ENCODE measurements at places on chromosomes 3 and 15. TPM values are rescaled to one million over a fixed set of nuclear protein-coding genes. Genes with fewer than 3 reads are reported as not detected.

DNA sequence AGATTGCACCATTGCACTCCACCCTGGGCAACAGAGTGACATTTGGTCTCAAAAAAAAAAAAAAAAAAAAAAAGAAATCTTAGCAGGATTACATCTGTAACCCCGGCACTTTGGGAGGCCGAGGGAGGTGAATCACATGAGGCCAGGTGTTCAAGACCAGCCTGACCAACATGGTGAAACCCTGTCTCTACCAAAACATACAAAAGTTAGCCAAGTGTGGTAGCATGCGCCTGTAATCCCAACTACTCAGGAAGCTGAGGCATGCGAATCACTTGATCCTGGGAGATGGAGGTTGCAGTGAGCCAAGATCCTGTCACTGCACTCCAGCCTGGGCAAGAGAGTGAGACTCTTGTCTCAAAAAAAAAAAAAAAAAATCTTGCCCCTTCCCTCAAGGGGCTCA, 40.4 kb downstream of the LIPC start:
- DNase-seq = no peak

GRCh38 chr3:3101660-3102458, 8.3 kb downstream of the IL5RA start:
- DNase-seq = no peak

DNA sequence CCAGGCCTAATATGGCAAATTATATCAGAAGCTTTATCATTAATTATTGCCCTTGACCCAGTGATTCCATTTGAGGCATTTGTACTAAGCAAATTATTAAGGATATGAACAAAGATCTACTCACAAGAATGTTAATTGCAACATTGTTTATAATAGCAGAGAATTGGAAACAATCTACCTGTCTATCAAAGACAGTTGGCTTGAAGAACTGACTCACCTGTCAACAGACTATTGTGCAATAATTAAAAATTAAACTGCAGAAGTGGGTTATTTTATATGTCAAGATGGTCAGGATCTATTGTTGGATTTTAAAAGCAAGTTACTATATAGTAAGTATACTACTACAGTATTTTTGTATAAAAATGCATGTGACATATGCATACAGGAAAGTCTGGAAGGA, 6.7 kb upstream of the FETUB start:
- DNase-seq = no peak

- no peak for DNase-seq
Measured at GRCh38 chr3:108588601-108589000, 637 bp downstream of the CIP2A start.

GRCh38 chr15:80031841-80032240, 27.6 kb upstream of the ZFAND6 start:
- DNase-seq = no peak

- DNase-seq = no peak
Measured at GRCh38 chr3:155026999-155027591, 53.0 kb upstream of the MME start.

DNA sequence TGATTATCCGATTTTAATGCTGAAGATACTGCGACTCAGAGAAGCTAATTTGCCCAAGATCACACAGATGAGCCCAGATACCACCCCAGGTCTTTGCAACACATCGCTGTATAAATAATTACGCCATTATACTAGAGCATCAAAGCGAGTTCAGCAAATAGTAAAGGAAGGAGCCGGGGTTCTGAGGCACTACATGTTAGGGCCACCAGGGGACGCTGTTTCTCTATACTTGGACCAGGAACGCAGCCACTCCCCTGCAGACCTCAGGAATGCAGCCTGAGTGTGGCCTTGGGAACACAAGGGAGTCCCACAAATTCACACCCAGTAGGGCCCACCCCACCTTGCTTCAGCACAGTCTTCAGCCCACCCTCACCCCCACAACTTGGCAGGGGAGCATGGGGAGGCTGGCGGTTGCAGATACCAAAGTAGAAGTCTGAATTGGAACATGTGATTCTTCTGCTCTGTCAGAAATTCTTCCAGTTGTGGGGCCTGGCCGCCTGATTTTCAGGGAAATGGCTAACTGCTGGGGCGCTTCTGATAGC, 57.8 kb upstream of the RYK start:
- DNase-seq = peak; percentile 79

GRCh38 chr3:197561926-197562325, 6.2 kb upstream of the BDH1 start:
- DNase-seq = no peak

DNA sequence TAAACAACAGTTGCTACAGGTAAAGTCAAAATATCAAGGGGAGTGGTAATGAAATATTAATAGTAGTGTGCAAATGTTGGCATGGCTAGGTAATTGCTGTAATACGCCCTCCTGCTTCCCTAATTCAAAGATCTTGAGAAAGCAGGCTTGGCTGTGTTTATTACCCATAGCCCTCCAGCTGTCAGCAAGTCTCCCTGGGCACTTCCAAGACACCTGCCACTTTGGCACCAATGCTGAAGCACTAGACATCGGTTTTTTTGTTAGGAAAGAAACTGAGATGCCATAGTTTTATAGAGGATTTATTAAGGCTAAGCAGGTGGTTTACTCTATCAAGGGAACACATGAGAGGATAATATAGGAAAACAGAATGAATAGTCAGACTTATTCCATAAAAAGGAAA, 64.4 kb downstream of the P2RY1 start:
- DNase-seq = no peak

- no peak for DNase-seq
Measured at GRCh38 chr3:59185591-59186369, 136.0 kb upstream of the CFAP20DC start.

- no peak for DNase-seq
Measured at GRCh38 chr3:4729061-4729973, 236.2 kb downstream of the ITPR1 start.

DNA sequence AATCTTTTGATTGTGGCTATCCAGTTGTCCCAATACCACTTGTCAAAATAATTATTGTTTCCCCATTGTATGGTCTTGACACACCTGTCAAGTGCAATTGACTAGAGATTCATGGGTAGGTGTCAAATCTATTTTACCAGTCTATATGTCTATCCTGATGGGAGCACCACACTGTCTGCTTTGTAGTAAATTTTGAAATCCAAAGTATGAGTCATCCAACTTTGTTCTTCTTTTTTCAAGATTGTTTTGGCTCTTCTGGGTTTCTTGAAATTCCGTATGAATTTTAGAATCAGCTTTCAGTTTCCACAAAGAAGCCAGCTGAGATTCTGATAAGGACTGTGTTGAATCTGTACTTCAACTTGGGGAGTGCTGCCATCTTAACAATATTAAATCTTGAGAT, 71.9 kb downstream of the CSNK1G1 start:
- no peak for DNase-seq

- DNase-seq = no peak
Measured at GRCh38 chr3:69932501-69932900, 67.0 kb upstream of the SAMMSON start.

DNA sequence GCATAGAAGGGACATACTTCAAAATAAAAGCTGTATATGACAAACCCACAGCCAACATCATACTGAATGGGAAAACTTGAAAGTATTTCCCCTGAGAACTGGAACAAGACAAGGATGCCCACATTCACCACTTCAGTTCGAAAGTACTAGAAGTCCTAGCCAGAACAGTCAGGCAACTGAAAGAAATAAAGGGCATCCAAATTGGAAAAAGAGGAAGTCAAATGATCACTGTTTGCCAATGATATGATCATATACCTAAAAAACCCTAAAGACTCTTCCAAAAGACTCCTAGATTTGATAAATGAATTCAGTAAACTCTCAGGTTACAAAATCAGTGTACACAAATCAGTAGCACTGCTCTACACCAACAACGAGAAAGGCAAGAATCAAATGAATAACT, 40.7 kb downstream of the SLC49A4 start:
- DNase-seq = no peak

DNA sequence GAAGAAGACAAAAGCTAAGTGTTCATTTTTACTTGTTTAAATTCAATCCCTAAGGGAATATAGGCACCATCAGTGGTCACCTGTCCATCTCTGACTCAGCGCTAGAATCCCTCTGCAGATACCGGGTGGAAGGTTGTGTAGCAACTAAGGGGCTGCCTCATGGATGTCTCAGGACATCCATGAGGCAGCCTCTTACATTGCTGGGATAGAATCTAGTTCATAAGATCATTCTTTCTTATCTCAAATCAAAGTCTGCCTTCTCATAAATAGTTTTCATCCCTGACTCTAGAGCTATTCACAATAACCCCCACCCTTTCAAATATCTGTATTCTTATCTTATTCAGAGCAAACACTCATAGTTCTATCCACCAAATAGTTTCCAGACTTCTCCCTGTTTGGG, 38.1 kb downstream of the HSPBAP1 start:
- no peak for DNase-seq

- DNase-seq = no peak
Measured at GRCh38 chr3:65493371-65493882, 545.3 kb downstream of the MAGI1 start.

- DNase-seq = no peak
Measured at GRCh38 chr3:176840641-176841286, 356.5 kb downstream of the TBL1XR1 start.

DNA sequence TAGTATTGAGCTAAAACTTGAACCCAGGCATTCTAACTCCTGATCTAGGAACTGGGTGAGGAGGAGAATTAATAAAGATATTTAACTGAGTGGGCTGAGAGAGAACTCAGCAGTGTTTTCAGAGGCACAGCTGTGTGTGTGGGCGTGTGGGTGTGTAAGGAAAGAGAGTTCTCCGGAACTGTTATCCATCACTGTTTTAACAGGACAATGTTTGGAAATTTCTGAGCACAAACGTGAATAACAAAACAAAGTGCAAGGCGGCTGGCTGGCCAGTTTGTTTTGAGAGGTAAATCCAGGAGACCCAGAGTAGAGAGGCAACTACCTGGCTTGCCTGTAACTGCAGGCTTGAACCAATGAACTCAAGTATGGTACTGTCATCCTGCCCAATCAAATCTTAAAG, 5.0 kb upstream of the PTPN9 start:
- no peak for DNase-seq

GRCh38 chr3:98553021-98553563, 21.3 kb downstream of the GPR15 start:
- DNase-seq = no peak

DNA sequence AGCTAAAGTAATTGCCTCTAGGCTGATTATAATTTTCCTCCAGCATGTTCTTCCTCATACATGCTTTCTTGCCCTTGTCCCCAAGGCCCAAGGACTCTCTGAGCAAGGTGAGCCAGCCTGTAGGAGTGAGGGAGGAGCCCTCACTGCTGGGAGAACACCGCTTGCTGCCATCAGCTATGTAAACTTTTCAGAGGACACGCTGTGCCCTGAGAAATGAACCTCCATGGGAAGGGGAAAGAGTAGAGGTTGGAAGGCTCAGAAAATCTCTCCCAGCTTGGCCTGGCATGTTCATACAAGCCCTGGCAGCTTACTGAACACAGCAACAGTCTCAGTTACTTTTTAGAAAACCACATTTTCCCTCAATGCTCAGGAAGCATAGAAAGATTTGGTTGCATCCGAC, 103.0 kb upstream of the SLC24A5 start:
- DNase-seq = no peak

- DNase-seq = no peak
Measured at GRCh38 chr3:143375698-143376097, 256.1 kb downstream of the CHST2 start.

- DNase-seq = no peak
Measured at GRCh38 chr15:64152507-64153387, 1.2 kb downstream of the SNX22 start.

- DNase-seq = no peak
Measured at GRCh38 chr3:182596676-182597410, 196.5 kb upstream of the ATP11B start.

DNA sequence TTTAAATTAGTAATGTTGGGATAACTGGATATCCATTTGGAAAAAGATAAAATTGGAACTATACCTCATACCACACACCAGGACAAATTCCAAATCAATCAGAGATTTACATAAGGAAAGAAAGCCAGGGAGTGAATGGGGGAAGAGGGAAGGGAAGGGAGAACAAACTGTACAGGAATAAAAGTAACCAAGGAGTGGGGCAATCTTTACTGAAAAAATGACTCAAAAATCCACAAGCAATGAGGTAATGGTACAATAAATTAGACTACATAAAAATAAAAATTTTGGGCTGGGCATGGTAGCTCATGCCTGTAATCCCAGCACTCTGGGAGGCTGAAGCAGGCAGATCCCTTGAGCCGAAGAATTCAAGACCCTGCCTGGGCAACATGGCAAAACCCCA, 82.6 kb downstream of the MLH1 start:
- DNase-seq = no peak

GRCh38 chr3:111904376-111905241, 45.5 kb downstream of the PHLDB2 start:
- DNase-seq = no peak

GRCh38 chr15:67822537-67823313, 2.6 kb upstream of the SKOR1 start:
- no peak for DNase-seq

GRCh38 chr15:43911235-43911781, 84.5 kb downstream of the WDR76 start:
- no peak for DNase-seq

- DNase-seq = no peak
Measured at GRCh38 chr3:32945136-32945535, 6.3 kb upstream of the CCR4 start.

- no peak for DNase-seq
Measured at GRCh38 chr3:32948625-32949445, 2.6 kb upstream of the CCR4 start.

DNA sequence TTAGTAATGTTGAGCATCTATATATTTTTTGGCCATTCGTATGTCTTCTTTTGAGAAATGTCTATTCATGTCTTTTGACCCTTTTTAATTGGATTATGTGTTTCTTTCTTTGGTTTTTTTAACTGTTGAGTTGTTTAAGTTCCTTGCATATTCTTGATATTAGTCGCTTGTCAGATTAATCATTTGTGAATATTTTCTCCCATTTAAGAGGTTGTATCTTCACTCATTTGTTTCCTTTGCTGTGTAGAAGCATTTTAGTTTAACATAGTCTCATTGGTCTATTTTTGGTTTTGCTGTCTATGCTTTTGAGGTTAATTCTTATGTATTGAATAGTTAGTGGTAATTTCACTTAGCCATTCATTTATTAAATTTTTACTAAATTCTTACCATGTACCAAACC, 283.8 kb downstream of the ZPLD1 start:
- no peak for DNase-seq

DNA sequence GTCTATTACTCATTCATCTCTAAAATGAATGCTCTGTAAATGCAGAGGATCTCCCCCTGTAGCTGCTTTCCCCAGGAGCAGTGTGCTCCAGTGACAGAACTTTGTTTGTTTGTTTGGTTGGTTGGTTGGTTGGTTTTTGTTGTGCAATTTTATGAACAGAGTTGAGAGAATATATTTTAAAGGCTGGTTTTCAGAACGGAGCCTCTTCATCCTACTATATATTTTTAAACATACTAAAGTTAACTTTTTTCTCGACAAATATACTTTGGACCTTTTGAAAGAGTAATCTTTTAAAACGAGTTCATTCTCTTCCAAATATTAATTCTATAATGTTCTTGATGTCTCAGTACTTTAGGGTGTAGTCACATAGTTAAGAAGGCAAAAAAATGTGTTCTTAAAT, 20.2 kb downstream of the RYR3 start:
- no peak for DNase-seq

BLM gene
- total RNA-seq = 57.4 TPM

C3orf80 gene
- total RNA-seq = not detected

GOLGA6L10 gene
- total RNA-seq = 0.83 TPM

GRAMD1C gene
- 1.1 TPM for total RNA-seq

GOLGA6B gene
- total RNA-seq = not detected

ACVR2B gene
- 4.5 TPM for total RNA-seq

TRH gene
- total RNA-seq = not detected

MORC1 gene
- total RNA-seq = not detected

CPNE4 gene
- not detected for total RNA-seq

SPRED1 gene
- 0.79 TPM for total RNA-seq

CRABP1 gene
- not detected for total RNA-seq

VPS8 gene
- 51.8 TPM for total RNA-seq

Data from activated CD8-positive, alpha-beta T cell treated with anti-CD3 and anti-CD28 coated beads, Interleukin-2, amount 10 ng/mL, durations not matched to agents 7 days and 5 days (primary cell).